ENCODE measurements at places on chromosomes 4 and X.

DNA sequence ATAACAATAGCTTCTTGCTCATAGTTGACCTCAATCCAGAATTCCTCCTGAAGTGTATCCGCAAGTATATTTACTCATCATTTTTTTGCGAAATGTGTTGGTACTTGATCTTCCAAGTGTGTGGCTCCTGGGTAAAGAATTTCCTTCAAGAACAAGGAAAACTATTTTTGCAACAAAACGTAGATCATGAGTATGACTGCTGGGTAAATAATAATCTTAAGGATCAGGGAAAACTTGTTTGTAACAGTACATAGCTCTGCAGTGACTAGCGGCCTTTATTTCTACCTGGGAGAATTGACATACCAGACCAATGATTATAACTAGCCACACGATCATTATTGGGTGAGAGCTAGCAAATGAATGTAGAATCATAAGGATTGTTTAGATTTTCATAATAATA is 1311.7 kb downstream of the ARAP2 start:
- DNase-seq: no peak

GRCh38 chrX:94751611-94752010 is 1077.6 kb downstream of the FAM133A start:
- no peak for DNase-seq

DNA sequence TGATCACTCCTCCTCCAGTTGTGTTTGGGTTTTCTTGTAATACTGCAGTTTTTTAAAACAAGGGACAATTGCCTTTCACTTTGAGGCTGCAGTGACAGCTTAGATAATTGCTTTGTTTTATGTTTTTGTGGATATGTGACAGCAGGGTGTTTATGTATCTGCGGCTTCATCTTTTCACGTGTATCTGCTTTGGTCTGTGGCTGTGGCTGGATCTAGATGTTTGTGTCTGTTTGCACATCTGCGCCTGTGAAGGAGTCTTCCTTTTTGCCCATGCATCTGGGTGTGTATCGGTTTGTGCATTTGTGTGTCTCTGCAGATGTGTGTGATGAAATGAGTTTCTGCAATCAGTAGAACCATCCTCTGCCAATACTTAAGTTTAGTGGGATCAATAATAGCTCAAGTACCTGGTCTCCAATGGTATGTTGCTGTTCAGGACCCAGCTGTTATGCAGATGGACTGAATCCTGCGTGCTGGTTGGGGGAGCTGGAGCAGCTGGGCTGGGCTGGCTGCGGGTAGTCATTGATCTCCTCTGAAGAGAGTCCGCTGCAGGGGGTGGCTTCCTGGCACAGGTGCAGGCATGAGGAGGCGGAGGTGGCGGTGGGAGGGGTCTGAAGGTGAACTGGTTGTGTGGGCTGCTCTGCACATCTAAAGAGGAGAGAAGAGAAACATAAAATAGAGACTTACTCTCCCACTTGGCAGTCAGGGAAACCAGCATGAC is 390.3 kb downstream of the SH2D1A start:
- DNase-seq: peak; percentile 2

- DNase-seq: peak; percentile 12
Measured at GRCh38 chrX:75522565-75523431, at the start of gene ZDHHC15. Gene ZDHHC15, minus strand, starts transcription at chrX:75523037. Its CDS starts 13 bp downstream, at chrX:75523024.

DNA sequence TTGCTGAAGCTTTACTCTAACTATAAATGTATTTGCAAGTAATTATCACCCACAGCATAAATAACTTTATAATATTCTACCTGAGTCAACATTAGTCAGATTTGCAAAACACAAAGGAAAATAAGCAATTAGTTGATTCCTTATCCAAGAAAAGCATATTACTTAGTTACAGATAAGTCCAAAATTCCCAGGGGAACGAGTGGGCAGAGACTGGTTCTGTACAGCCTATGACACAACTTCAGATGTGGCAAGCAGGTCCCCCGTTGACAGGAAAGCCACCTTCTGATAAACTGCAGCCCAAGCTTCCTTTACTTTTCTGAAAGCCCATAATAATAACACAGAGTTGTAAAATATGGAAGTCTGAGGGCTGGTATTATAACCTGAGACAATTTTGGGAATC is 62.4 kb upstream of the NDP start:
- DNase-seq: no peak

- no peak for DNase-seq
Measured at GRCh38 chr4:173485164-173485563, 44.9 kb downstream of the HAND2 start.

DNA sequence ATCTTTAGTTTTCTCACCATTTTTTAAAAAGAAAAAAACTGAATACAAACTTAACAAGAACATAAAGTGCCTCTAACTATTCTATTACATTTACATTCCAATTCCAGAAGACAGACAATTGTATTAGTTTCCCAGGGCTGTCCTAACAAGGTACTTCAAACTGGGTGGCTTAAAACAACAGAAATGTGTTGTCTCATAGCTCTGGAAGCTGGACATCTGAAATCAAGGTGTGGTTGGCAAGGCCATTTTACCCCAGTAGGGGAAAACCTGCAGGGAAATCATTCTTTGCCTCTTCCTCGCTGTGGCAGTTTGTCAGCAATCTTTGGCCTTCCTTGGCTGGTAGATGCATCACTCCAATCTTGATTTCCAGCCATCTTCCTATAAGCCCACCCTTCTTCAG is 37.5 kb upstream of the TMEM33 start:
- no peak for DNase-seq

GRCh38 chr4:121330180-121330665 is 50.6 kb downstream of the QRFPR start:
- no peak for DNase-seq

DNA sequence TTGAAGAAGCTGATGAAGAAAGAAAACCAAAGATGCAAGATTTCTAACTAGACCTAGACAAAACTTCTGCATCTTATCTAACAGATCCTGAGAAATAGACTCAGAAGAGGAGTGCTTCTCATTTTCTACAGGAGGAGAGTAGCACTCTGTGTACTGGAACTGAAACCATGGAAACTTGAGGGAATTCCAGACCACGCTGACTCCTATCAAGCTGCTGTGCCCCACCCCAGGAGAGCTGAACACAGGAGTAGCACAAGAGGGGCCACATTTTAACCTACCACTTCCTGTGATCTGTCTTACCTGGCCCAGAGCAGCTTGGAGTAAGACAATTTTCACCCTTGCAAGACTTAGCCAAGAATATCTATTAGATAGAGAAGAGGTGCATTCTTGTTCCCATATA is 248.9 kb downstream of the SCFD2 start:
- no peak for DNase-seq

- no peak for DNase-seq
Measured at GRCh38 chr4:159455675-159456237, 352.9 kb downstream of the RAPGEF2 start.

GRCh38 chr4:156694413-156694812 is 277.2 kb downstream of the PDGFC start:
- DNase-seq: no peak

DNA sequence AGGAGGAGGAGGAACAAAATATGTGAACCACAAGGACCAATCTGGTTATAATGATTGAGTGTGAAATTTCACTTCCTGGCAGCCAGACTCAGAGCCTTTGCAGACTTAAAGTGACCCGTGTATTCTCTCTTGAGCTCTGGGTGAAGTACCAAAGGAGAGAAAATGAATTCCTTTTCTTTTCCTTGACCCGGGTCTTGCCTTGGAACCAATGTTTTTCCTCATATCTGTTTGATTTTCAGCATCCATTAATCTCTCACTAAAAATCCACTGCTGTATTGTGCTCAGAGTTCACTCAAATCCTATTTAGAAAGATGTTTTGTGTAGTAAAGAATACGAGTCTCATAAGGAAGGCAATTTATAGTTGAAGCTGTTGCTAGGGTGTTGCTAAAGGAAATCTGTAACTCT is 78.3 kb upstream of the C1QTNF7 start:
- DNase-seq: no peak

DNA sequence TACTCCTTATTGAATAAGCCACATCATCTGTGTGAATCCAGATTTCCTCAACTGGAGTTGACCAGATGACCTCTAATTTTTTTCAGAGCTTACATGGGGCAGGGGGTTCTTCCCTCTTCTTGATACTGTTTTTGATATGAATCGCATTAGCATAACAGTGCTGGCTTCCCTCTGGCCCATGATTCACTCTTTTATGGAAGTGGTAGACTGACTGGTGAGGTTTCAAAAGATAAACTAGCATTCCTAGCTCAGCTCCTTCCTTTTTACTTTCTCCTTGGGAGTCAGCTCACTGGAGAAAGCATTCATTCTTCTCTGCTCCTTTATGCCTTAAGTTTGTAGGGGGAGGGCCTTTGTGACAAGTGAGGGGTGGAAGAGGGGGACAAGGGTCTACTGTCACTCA is 161.0 kb upstream of the FGF13 start:
- DNase-seq: no peak

All from stimulated activated CD4-positive, alpha-beta T cell treated with anti-CD3 and anti-CD28 coated beads, Interleukin-15, amount 100 ng/mL, for 1 hour (primary cell).